ENCODE measurements at places on chromosomes 5 and 9. TPM values are rescaled to one million over a fixed set of nuclear protein-coding genes. Genes with fewer than 3 reads are reported as not detected.

Gene PGM5
- 19.6 TPM for total RNA-seq

Gene SLC46A2
- 0.20 TPM for total RNA-seq

Gene PCDHA5
- 0.34 TPM for total RNA-seq

DNA sequence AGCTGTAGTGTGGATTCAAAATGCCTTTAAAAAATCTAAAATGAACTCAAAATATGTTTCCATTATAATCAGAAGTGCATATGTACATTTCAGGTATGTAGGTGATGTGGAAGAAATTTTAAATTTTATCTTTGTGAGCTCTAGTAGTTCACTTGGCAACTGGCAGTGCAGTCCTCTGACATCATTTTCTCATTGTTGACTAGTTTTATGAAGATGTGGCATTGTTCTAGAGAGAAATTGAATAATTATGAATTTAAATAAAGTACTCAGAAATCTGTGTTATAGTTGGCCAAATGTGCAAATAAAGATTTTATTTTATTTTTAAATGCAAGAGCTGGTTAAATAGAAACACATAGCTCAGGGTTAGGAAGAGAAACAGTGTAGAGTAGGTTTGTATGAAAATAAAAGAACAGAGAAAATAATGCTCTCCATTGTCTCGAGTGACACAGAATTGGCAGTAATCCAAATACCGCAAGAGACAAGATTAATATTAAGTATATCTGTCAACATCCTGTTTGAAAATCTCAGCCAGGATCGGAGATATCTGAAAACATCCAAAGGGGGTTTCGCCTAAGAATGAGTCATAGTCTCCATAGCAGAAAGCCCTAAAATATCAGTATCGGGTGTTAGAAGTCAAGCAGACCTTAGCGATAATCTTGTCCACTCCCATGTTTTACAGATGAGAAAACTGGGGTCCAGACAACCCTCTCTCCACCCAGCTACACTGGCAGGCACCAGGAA lies 189.4 kb downstream of the CCDC192 start:
- DNase-seq, result no peak

DNA sequence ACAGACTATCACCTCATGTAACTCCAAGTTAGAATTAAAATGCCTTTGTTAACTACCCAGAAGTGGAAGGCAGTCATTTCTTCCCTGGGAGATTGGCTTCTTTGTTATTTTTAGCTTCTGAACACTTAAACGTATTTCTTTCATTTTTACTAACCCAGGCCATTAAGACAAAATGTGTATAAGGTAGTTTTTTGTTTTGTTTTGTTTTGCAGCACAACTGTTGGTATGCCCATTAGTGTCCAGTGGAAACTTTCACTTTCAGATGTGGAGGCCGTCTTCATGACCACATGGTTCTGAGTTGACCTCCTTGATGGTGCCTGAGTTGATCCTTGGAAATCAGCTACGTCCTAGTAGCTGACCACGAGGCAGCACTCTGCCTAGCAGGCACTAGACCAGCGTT lies 264.6 kb upstream of the ZNF608 start:
- DNase-seq, result no peak

Data from lung (tissue), 17 donors.